ENCODE measurements at places on chromosomes 3 and 15. TPM values are rescaled to one million over a fixed set of nuclear protein-coding genes. Genes with fewer than 3 reads are reported as not detected.

The TMEM158 gene
- total RNA-seq = 10.1 TPM

The ADIPOQ gene
- total RNA-seq = not detected

GRCh38 chr3:162007722-162008121 lies 511.1 kb downstream of the OTOL1 start:
- no peaks in the 10 kb centered on the region for H3K27me3 ChIP-seq
- no peaks in the 10 kb centered on the region for H3K36me3 ChIP-seq
- no peak overlapping the region for H3K27ac ChIP-seq
- DNase-seq = no peak

DNA sequence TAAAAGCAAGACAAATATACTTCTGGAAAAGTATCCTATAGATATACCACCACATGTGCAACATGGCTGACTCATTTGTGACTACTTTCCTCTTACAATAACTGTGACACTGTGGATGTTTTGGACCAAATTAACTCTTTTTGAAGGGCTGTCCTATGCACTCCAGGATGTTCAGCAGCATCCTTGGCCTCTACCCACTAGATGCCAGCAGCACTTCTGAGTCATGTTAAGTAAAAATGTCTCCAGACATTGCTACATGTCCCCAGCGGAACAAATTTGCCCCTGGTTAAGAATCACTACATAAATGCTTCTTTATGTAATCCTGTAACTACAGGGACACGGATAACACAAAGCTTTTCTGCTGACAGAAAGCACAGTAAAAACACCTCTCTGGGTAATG lies 32.0 kb downstream of the RUVBL1 start:
- no peak for DNase-seq
- no peak overlapping the region for H3K4me3 ChIP-seq
- no peaks in the 10 kb centered on the region for H3K4me1 ChIP-seq
- H3K27ac ChIP-seq = no peak overlapping the region
- H3K27me3 ChIP-seq = no peaks in the 10 kb centered on the region
- peaks cover 10% of the 10 kb centered on the region for H3K36me3 ChIP-seq

- H3K27ac ChIP-seq = peak overlapping the region; percentile 80
- H3K27me3 ChIP-seq = no peaks in the 10 kb centered on the region
- no peak for DNase-seq
- H3K36me3 ChIP-seq = no peaks in the 10 kb centered on the region
- H3K4me3 ChIP-seq = peak overlapping the region; percentile 93
Measured at GRCh38 chr3:23805210-23805632, 534 bp upstream of the UBE2E1 start.

- H3K4me3 ChIP-seq = no peak overlapping the region
- no peak for DNase-seq
- H3K36me3 ChIP-seq = peaks cover 9% of the 10 kb centered on the region
Measured at GRCh38 chr3:51477360-51477711, 22.5 kb downstream of the DCAF1 start.
